ENCODE measurements at places on chromosomes 6 and 20. TPM values are rescaled to one million over a fixed set of nuclear protein-coding genes. Genes with fewer than 3 reads are reported as not detected.

The SLC25A27 gene
- 7.9 TPM for total RNA-seq

The GSTA3 gene
- not detected for total RNA-seq

The LY6G6C gene
- not detected for total RNA-seq

The CEP57L1 gene
- total RNA-seq = 27.0 TPM

The PNPLA1 gene
- not detected for total RNA-seq

The DEFB132 gene
- total RNA-seq = not detected

The FILIP1 gene
- 0.62 TPM for total RNA-seq

The NFKBIL1 gene
- total RNA-seq = 26.0 TPM

The GTF2H4 gene
- 13.1 TPM for total RNA-seq

The PAK5 gene
- not detected for total RNA-seq

Measured in uterine smooth muscle cell (primary cell).